ENCODE measurements at places on chromosomes 11 and 22.

- DNase-seq = no peak
These were observed 22.4 kb upstream of the ETS1 start for GRCh38 chr11:128609785-128610184.

- no peak for DNase-seq
These were observed 8.1 kb downstream of the MACROD1 start for GRCh38 chr11:64157631-64158394.

DNA sequence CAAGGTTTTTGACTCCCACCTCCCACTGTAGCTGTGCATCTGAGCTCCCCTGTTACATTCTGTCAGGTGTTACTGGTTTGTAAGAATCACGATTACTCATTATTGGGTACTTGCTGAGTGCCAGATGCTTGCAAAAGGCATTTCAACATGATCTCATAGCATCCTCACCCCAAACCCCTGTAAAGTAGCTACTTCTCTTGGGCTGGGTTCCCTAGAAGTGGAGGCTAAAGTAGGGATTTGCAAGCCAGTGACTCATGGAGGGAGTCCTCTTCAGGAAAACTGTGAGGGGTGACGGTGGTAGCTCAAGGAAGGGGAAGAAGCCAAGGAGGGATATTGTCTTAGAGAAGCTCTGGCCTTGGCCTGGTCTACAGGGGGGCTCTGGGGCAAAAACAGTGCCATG lies 78.6 kb downstream of the TIMP3 start:
- no peak for DNase-seq

DNA sequence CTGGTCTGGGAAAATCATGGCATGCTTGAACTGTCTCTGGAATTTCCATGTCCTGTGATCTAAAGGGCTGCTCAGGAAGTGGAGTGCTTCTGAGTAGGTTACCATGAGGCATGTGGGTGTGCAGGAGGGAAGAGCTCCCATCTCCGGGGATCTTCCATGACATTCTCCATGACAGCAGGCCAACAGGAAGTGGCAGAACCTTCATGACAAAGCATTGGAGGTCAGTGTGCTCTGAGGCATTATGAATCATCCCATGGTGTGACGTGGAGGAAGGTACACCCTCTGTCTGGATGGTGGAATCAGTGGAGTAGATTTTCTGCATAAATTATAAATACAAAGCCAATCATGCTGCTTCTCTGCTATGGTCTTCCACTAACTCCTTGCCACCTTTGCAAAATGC lies 139.6 kb upstream of the E2F8 start:
- no peak for DNase-seq

DNA sequence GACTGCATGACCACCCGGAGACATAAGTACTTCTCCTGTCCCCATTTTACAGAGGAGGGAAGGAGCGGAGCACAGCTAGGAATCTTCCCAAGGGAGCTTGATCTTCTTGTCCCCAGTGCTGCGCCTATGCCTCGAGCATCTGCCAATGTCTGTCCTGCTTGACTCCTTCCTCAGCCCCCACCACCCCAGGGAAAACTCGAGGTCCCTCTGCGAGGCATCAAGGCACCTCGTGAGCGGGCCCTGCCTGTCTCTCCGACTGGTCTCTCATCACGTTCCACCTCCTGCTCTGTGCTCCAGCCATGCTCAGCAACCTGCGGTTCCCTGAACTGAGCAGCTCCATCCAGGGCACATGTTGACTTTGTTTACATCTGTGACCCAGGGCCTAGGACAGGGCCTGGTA lies 2.5 kb downstream of the NCF4 start:
- DNase-seq = no peak

- no peak for DNase-seq
These were observed 316.6 kb downstream of the OPCML start for GRCh38 chr11:133215596-133216230.

GRCh38 chr11:130578738-130579368 lies 130.4 kb downstream of the ADAMTS15 start:
- DNase-seq = no peak

GRCh38 chr11:8315954-8316353 lies 52.3 kb upstream of the LMO1 start:
- DNase-seq = no peak

DNA sequence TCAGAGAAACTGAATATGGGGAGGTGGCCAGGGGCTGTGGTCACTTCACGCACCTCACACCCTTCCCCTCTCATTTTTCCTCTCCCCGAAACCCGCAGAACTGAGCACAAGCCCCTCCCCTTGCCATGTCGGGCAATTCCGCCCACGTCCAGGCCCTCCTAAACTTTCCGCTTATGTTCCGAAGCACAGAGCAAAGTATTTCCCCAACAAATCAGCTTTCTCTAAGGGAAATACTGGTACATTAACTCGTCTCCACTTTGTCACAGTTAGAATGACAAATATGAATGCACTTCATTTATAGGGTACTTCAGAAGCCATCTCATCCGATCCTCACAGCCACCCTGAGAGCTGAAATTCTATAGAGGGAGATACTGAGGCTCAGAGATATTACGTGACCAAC lies 94.7 kb upstream of the TMEM45B start:
- no peak for DNase-seq

GRCh38 chr22:24002851-24003250 lies 2.4 kb downstream of the GSTT4 start:
- no peak for DNase-seq
